ENCODE measurements at places on chromosomes 2 and 18. TPM values are rescaled to one million over a fixed set of nuclear protein-coding genes. Genes with fewer than 3 reads are reported as not detected.

MERTK gene
- total RNA-seq: 13.7 TPM

EVA1A gene
- total RNA-seq: 1.2 TPM

CDCA7 gene
- 2.3 TPM for total RNA-seq

MAP4K3 gene
- 55.0 TPM for total RNA-seq

NPHP1 gene
- total RNA-seq: 6.1 TPM

PID1 gene
- total RNA-seq: 32.1 TPM

SALL3 gene
- total RNA-seq: not detected

LPIN1 gene
- total RNA-seq: 49.4 TPM

NR4A2 gene
- 13.2 TPM for total RNA-seq

EGR4 gene
- total RNA-seq: not detected

IL18R1 gene
- total RNA-seq: 3.1 TPM

LYG1 gene
- 0.99 TPM for total RNA-seq

CTAGE1 gene
- not detected for total RNA-seq

WNT10A gene
- not detected for total RNA-seq

BOD1L2 gene
- total RNA-seq: not detected

GPR45 gene
- total RNA-seq: not detected

RSAD2 gene
- total RNA-seq: 9.2 TPM

WDR54 gene
- total RNA-seq: 14.6 TPM

PNKD gene
- total RNA-seq: 51.3 TPM

GALNT5 gene
- not detected for total RNA-seq

TOGARAM2 gene
- 21.1 TPM for total RNA-seq
